CD4-positive, alpha-beta T cell treated with Interleukin-17A for 4 hours (primary cell): ENCODE measurements at places on chromosomes 1 and 21.

DNA sequence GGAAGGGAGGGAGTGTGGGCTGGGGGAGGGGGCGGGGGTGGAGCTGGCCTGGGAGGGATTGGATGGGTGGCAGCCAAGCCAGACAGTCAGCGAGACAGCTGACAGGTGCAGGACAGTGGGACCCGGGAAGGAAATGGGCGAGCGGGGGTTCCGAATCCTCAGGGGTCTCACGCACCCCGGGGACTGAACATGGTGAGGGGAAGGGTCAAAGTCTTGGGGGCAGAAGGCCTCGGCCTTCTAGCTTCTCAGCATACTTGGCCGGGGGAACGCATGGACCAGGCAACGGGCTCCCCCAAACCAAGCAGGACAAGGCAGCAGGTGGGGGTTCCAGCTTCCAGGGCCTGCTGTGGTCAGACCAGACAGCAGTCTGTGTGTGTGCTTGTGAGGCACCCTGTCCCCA, 23.1 kb downstream of the CASZ1 start:
- no peak for DNase-seq

GRCh38 chr1:166272155-166272554, 105.4 kb upstream of the FAM78B start:
- DNase-seq = no peak

DNA sequence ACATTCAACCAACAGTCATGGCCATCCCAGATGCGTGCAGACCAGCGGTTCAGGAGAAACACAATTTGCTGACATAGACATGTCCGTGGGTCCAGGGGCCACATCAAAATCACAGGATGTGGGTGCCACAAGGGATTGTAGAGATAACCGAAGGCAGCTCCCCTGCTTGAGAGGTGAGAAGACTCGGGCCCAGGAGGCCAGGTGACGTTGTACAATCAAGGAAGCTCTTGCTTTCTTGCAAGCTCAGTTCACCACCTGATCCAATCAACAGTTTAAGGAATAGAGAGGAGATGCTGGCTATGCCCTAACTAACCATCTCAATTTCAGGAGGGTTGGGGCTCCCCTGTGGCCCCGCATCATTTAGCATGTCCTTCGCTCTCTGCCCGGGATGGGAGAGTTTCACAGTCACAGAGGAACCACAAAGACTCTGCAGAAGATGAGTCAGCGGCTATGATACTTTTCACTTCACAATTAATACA, 19.5 kb downstream of the UBASH3A start:
- DNase-seq = peak; percentile 64

DNA sequence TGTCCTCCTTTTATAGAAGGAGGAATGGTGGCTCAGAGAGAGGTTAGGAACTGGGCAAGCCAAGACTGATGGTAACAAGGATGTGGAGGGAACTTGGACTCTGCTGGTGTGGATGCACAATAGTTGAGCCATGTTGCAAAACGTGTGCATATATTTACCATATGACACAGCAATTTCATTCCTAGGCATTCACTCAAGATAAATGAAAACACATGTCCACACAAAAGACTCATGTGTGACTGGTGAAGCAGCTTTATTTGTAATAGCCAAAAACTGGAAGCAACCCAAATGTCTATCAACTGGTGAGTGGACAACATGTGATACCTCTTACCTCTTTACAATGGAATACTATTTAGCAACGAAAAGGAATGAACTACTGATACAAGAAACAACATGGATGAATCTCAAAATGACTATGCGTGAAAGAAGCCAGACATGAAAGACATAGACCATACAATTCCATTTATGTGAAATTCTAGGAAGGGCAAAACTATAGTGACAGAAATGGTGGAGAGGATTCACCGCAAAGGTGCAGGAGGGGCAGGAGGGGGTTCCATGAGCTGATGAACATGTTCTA, 36.2 kb downstream of the CAMK2N1 start:
- no peak for DNase-seq

DNA sequence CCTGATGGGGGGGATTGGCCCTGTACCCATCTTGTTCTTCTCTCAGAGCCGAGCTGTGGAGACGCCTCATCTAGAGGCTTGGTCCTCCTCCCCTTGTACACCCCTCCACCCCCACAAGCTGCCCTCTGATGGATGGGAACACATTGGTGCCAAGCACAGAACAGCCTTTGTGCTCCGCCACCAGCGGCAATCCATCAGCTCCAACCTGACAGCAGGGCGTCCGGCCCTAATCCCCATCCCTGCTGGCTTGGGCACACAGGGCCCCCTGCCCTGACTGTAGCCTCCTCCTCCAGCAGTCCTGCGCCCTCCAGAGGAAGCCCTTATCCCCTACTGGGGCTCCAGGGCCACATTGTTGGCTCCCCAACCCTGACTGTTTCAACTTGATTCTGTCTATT, 3.8 kb upstream of the MYOG start:
- no peak for DNase-seq

DNA sequence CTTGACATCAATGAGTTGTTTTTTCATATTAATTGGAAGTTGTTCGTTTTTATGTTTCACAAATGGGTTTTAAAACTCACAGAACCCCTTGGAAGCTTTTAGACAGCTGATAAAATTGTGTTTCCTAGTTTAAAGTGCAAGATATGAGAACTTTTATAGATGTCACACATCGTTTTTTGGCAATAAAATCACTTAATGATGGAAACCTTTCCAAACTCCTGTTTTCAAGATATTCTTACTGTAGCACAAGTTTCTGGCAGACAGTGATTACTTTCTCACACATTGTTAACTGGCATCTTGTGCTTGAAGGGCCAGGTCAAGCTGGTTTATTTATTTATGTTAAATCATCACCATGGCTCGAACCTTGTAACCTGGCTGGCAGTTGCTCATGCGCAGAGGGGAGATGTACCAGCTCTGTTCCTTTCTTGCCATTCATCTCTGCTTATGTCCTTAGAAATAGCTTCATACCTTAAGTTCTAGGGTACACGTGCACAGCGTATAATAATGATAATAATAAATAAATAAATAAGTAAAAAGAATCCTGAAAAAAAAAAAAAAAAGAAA, 10.2 kb upstream of the RCAN1 start:
- no peak for DNase-seq

- DNase-seq = no peak
These were observed 38.9 kb upstream of the H6PD start for GRCh38 chr1:9195651-9196050.

DNA sequence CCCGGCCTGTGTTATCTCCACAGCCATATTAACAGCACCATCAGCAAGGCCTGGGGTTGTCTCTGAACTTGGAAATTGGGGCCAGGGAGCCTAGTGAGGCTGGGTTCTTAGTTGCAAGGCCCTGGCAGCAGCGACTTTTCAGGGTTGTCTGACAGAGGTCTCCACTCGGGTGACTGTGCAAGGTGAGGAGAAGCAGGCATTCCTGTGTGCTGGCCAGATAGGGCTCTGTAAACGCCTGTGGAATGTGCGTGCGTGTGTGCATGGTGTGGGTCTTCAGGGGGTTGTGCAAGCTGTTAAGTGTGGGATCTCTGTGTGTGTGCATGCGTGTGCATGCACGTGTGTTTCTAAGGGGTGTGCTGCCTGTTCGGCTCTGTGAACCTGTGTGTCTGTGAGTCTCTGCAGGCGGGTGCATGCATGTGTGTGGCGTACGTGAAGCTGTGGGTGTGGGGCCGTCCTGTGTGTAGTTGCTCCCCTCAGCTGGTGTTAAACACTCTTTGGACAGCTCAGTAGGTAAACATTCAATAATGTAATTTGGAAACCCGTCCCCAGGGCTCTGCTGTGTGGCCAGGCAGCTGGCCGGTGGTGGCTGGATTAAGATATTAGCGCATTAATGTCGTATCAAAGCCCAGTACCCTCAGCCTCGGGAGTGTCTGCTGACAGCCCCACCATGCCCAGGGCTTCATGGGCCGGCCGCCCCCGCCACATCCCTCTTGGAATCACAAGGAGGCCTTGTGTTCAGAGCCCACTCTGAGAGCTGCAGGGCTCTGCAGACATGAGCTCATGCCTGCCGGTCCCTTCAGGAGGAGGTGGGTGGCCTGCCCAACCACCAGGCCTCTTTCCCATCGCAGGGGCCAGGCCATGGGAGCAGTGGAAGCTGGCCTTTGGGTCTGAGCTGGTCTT, 189.9 kb downstream of the FOXD2 start:
- no peak for DNase-seq

DNA sequence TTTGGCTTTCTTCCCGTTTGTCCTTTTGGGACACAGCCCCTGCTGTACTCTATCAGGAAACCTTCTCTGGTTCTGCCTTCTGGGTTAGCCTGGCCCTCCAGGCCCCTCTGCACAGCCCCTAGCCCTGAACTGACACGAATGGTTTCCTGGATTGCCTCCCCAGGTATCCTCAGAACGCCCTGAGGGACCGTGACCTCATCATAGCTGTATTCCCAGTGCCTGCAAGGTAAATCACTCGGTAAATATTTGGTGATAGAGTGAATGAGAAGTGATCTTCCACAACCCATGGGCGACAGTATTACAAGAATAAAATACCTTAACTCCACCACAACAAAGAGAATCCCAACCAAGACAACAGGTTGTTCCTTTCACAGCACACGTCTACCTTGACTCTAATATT, 637.2 kb downstream of the SMYD3 start:
- no peak for DNase-seq

- peak; percentile 41 for DNase-seq
These were observed 8.7 kb upstream of the PIK3C2B start for GRCh38 chr1:204503122-204503912.

DNA sequence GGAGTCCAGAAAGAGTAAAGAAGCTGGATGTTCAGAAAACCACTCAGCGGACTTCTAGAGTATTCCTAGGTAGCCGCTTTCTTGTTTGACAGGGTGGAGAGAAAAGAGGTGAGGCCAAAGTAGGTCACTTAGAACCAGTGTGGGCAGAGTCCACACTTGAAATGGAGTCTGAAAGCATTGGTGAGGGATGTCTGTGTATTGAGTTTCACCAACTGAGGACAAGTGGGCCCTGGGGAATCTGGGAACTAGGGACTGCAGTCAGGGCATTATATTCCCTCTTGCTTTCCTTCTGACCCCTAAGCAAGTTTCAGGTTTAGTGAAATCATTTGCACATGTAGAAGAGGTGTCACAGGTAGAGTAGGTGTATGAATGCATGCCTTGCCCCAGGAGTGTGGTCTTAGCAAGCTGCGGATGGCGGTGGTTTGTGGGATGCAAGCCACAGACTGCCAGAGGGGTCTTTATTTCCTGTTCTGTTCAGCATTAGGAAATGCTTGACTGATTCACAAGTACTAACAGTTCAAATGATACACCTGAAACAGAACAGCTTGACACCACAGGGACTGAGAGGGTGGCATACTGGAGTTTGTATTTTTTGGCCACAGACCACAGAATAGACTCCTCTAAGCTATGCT, 1.1 kb upstream of the GNG12 start:
- DNase-seq = no peak

DNA sequence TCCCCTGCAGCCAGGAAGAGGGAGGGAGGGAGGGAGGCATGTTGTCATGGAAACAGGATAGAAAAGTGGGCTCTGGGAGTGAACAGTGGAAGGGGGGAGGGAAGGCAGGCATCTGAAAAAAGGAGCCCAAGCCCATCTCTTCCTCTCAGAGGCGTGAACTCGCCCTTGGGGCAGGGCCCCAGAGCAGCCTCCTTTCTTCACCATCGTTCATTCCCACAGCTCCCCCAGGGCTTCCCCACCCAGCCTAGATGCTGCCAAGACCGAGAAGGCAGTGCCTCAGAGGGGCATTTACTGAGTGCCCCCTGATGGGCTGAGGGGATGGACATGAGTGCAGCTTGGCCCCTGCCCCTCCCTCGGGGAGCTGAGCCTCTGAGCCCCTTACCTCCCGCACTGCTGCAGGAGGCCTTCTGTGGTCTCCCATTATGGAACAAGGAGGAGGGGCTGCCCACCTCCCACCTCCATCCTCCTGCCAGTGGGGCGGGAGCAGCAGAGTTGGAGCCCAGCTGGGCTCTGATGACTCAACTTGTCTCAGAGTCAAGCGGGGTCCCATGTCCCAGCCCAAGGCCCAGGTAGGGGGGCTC, 39.1 kb upstream of the KIF21B start:
- no peak for DNase-seq

- DNase-seq = peak; percentile 11
These were observed 33.5 kb upstream of the RNF19B start for GRCh38 chr1:32998064-32998463.

DNA sequence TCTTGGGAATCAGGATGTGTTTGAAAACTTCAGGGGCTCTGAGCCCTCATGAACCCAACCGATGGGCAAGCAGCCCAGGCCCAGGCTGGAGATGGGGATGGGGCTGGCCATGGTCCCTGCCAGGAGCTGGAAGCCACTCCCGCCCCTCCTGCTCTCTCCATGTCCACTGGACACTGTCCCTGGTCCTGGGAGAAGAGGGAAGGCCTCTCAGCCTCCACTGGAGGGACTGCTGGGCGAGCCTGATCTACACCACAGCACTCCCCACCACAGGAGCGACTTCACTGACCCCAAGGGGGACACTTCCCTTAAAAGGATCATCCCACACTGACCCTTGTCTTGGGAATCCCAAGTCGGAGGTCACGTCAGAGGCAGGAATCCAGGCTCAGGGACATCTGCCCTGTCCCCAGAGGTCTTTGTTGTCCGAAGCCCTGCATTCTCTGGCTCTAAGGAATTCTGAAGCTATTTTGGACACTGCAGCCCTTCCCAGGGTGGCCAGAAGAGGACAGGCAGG, 16.9 kb upstream of the COL18A1 start:
- DNase-seq = no peak

DNA sequence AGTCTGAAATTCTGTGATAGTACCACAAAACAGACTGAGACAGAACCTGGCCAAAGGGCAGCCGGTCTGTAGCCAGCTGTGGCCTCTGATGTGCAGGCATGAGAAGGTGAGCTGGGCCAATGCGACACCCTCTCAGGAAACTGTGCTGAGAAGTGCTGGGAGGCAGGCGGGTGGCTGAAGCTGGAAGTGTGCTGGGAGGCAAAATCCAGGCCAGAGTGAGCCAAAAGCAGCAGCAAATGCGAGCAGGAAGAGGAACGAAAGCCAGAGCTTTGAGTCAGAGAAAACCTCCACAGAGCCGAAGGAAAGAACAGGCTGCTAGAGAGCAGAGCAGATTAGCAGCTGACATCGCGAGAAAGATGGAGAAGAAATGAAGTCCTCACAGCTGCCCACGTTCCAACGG, 10.2 kb upstream of the ATP13A2 start:
- no peak for DNase-seq

GRCh38 chr1:93810316-93810715, 68.7 kb downstream of the DNTTIP2 start:
- no peak for DNase-seq

DNA sequence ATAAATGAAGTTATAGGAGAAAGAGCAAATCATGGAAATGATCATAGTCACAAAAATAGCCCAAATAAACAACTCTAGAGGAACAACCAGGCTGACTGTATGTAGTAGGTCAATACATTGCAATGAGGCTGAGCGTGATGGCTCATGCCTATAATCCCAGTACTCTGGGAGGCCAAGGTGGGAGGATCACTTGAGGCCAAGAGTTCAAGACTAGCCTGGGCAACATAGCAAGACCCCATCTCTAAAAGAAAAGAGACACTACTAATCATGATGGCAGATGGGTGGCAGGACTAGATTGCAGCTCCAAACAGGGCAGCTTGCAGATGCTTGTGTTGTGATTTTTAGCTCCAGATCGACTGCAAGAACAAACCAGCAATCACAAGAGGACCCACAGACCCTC, 27.6 kb downstream of the NDC1 start:
- DNase-seq = no peak

- DNase-seq = no peak
These were observed 358.7 kb downstream of the LTN1 start for GRCh38 chr21:28633839-28634555.
